ENCODE measurements at places on chromosomes 2 and 18. TPM values are rescaled to one million over a fixed set of nuclear protein-coding genes. Genes with fewer than 3 reads are reported as not detected.

Gene AQP12A
- not detected for total RNA-seq

Gene SLC5A7
- total RNA-seq, result not detected

Gene LBX2
- total RNA-seq, result 0.71 TPM

Gene GPR75
- 0.54 TPM for total RNA-seq

Gene CAVIN2
- 14.9 TPM for total RNA-seq

Gene KCNG2
- total RNA-seq, result 1.5 TPM

Measured in thoracic aorta (tissue), 2 donors.